ENCODE measurements at places on chromosomes 16 and 17. TPM values are rescaled to one million over a fixed set of nuclear protein-coding genes. Genes with fewer than 3 reads are reported as not detected.

Gene CCL4L2
- 2.0 TPM for total RNA-seq

DNA sequence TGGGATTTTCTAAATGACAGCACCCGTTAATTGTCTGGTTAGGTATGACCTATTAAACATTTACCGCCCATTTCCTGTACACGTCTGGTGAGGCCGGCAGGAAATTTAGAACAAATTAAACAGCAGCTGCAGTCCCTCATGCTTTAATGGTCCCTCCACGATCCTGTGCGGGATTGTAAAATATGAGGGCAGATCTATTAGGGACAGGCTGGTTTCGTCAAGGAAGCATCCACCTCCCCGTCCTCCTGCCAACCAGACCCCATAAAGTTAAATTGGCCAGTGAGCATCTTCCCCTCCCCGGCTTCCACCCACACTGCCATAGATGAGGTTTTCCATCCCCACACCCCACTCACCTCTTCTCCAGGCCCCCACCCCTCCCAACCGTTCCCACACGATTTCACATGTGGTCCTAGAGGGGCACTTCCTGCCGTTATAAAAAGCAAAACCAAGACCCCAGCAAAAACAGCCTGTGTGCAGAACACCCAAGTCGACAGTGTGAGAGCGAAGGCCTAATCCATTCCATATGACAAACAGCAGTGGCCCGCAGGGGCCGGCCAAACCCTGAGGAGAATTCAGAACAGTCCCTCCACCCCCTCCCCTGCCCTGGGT is 331.9 kb downstream of the FOXL1 start:
- peak; percentile 60 for DNase-seq

Gene RNU2-1
- not detected for total RNA-seq

GRCh38 chr17:36545077-36545464 is 352 bp downstream of the GGNBP2 start:
- DNase-seq, result no peak

DNA sequence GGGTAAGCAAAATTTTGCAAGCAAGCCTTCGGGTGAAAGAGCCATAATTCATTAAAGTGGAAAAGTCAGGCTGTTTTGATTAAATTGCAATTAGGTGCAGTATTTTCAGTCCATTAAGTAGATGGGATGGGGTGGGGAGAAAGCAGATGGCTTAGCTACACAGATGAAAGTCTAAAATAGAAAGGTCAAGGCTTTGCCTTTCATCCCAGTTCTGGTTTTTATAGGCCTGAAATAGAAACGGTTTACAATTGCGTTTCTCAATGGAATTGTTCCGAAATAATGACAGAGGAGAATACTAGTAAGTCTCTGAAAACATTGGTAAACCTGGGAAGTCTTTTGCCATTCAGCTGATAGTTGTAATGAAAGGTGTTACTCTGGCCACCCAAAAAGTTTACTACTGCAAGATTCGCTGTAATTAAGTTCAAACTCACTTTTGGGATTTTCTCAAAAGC is 1.5 kb downstream of the PPM1E start:
- DNase-seq, result no peak

DNA sequence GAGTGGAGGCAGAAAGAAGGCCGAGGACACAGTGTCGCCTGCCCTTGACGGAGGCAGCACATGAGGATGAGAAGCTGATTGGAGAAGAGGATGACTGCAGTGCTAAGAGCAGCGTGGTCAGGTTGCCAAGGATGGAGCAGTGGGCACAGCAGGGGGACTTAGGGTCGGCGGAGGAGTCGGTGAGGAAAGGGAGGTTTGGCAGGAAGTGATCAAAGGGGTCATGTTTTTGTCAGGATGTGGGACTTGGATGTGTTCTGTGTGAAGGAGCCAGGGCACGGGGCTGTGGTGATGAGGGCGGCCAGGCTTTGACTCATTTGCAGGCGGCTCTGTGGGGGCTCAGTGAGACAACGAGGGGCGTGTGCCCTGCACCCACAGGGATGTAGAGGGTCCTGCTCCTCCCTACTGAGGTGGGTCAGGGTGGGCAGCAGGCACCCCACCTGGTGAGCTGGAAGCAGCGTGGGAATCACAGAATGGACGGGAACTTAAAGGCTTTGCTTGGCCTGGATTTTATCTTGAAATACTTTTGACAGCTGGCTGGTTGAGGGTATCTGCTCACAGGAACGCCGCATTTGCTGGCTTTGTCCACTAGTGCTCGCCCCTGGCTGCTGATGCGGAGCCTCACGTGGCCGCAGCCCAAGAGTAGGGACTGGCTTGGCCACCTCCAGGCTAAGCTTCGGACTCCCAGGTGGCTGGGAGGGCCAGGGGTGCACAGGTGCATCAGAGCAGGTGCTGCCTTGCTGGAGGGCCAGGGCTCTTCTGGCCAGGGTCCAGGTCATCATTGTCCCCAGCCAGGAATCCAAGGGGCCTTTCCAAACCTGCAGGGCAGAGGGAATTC is 6.0 kb downstream of the MPG start:
- DNase-seq, result no peak

- DNase-seq, result no peak
Observed at GRCh38 chr17:50882851-50883250, 16.7 kb upstream of the TOB1 start.

Gene KCNH4
- 0.79 TPM for total RNA-seq

Gene HASPIN
- 2.2 TPM for total RNA-seq

Gene CDRT15L2
- total RNA-seq, result not detected

- no peak for DNase-seq
Observed at GRCh38 chr17:66317629-66318028, 15.2 kb downstream of the PRKCA start.

- no peak for DNase-seq
Observed at GRCh38 chr16:87308826-87309225, 8.4 kb downstream of the C16orf95 start.

GRCh38 chr17:52505601-52506000 is 347.1 kb upstream of the CA10 start:
- DNase-seq, result no peak
